ENCODE measurements at places on chromosomes 2 and 18.

DNA sequence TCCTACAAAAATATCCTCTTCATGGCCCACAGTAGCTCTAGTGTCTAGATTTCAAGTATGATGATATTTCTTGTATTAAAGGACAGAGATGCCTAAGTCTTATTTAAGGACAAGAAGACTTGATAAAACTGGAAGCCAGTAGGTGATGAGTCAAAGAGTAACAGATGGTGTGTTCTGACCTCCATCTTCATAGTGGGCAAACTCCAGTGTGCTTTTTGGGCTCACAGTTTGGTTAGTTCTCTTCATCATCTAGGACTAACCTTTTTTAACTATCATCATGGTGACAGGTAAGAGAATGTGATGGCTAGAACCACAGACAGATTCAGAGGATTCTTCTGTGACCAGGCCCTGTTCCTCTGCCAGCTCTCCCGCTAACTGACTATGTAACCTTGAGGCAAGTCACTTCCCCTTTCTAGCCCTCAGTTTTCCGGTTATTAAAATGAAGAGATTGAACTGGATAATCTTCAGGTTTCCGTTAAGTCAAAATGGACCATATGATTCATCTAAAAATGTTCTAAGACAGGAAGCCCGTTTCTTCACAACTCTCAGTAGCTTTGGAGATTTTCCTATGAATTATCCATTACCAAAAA is 140.3 kb upstream of the RASGRP3 start:
- no peak for DNase-seq

- DNase-seq: no peak
Observed at GRCh38 chr18:31649978-31650719, 34.2 kb downstream of the B4GALT6 start.

GRCh38 chr18:79870301-79871025 is 72.7 kb downstream of the KCNG2 start:
- no peak for DNase-seq

DNA sequence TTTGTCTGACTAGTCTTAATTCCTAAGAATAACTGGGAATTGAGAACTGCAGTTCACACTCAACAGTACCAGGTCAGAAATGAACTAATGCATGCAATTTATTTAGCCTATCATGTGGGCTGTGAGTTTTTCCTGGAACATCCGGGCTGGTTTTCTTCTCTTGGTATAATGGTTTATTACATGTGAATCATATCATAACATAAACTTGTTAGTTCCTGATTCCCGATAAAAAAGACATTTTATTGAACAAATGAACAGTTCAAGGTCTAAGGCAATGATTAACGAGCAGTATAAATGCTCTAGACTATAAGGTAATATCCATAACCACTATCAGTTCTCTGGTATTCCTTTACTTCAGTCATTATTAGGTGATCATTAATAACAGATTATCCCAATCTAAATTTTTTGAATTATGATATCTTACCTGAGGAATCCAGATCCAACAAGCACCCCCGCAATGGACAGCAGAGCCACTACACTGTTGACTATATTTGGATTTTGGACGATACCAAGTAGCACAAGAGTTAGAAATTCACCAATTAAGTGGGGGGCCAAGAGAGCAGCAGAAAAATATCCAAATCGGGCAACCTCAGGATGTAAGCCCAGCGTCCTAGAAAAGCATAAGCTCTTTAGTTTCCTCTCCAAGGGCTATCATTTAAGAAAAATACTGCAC is 19.0 kb downstream of the ABCG5 start:
- DNase-seq: no peak

DNA sequence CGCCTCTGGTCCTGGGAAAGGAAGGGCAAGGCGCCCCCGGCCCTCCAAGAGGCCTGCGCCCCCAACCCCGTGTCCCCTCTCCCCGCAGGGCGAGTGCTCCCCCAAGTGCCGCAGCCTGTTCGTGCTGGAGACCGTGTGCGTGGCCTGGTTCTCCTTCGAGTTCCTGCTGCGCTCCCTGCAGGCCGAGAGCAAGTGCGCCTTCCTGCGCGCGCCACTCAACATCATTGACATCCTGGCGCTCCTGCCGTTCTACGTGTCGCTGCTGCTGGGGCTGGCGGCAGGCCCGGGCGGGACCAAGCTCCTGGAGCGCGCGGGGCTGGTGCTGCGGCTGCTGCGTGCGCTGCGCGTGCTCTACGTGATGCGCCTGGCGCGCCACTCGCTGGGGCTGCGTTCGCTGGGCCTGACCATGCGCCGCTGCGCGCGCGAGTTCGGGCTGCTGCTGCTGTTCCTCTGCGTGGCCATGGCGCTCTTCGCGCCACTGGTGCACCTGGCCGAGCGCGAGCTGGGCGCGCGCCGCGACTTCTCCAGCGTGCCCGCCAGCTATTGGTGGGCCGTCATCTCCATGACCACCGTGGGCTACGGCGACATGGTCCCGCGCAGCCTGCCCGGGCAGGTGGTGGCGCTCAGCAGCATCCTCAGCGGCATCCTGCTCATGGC is 52.4 kb downstream of the SLC66A2 start:
- peak; percentile 17 for DNase-seq

DNA sequence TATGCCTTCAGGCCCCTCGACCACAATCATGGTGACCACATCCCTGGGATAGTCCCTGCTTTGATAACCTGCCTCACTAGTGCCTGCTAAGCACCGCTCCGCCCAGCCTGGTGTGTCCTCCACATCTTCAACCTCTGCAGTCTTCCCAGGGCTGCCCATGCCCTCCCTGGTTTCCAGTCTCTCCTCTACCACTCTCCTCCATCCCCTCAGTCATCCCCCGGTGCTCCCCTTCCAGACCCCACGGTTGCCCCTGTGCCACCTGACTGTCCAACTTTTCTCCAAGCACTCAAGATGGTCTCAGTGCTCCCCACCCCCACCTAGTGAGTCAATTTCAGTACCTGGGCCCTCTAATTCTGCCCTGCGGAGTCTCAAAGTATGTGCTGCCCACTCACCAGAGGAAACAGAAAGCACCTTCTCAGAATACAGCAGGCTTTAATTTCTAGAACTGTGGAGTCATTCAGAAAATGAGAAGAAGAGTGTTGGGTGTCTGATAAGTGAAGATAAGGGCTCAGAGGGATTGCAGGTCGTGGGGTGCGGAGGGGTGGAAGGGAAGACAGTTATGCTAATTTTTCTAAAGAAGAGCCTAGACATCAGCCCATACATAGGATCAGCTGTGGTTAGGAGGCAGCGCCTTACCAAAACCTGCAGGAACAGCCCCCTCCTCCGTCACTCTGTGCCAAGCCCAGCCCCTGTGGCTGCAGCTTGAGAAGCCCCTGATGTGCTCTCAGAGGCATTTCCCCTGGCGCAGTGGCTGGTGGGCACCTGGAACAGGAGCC is 53.6 kb upstream of the CAB39 start:
- DNase-seq: peak; percentile 83

DNA sequence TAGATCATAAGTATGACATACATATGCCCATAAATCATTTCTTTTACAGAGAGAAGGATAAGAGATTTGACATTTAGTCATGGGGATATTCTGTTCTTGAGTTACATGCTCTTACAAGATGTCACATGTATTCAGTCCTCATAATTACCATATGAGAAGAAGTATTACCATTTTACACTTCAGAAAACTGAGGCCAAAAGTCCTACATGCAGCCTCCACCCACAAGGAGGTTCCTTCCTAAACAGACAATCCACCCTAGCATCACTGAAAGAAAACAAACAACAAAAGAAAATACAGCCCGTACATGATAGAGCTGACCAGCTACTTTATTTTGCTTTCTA is 335.1 kb downstream of the SETBP1 start:
- no peak for DNase-seq

- no peak for DNase-seq
Observed at GRCh38 chr2:215691346-215691745, 255.5 kb upstream of the FN1 start.

DNA sequence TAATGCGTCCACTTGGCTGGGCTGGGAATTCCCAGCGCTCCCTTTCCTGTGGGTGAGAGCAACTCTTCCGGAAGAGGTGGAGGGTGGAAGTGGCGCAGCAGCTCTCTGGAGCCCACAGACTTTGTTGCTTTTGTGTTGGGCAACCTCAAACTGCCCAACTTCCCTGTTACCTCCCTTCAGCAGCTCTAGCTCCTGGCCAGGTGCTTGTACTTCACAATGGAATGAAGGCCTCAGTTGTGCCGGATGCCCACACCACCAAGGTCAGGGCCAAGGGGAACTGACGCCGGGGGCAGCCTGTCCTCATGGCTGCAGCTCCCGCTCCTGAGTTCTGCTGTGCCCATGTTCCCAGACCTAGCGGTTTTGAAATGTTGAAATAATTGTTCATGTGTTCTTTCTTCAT is 322.9 kb downstream of the GALR1 start:
- DNase-seq: no peak

DNA sequence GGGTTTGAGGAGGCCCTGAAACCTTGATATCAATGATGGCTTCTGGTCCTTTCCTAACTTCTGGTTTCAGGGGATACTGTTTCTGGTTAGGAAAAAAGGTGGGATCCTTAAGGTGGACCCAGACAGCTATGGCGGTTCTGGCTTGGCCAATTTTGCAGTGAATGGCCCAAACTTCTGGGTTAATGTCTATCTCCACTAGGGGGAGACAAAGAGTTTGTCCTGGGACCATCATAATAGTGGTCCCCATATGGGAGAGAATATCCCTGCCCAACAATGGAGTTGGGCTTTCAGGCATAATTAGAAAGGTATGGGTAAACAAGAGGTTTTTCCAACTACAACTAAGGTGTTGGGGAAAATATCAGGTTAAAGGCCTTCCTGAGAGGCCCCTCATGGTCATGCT is 273.5 kb downstream of the CALCRL start:
- no peak for DNase-seq

GRCh38 chr2:167186465-167186864 is 298.2 kb downstream of the XIRP2 start:
- DNase-seq: no peak

DNA sequence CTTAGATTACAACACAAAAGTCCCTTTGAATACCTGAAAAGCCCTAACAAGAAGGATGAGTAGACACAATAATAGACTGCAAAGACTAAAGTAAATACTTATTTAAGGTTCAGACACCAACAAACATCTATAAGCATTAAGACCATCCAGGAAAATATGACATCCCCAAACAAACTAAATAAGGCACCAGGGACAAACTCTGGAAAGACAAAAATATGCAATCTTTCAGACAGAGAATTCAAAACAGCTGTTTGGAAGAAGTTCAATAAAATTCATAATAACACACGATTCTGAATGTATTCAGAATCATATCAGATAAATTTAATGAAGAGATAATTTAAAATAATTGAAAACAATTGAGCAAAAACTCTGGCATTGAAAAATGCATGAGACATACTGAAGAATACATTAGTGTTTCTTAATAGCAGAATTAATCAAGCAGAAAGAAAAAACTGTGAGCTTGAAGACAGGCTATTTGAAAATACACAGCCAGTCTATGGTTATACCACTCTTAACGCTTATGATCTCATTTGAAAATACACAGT is 1388.8 kb downstream of the DSC3 start:
- DNase-seq: no peak

DNA sequence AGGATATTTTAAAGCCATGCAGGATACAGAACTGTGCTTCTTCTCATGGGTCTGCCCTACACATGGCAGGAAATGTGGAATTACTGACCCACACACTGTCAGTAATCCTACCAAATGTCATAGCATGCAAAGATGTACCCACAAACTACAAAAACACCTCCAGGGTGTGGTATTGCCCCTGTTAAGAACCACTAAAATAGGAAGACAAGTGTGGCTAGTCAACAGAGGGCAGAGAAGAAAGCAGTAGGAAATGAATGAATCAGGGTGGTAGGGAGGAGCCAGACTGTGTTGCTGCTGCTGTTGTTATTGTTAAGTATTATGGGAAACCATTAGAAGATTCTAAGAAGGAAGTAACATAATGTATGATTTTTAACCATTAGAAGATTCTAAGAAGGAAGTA is 556.7 kb upstream of the ACVR2A start:
- DNase-seq: no peak

DNA sequence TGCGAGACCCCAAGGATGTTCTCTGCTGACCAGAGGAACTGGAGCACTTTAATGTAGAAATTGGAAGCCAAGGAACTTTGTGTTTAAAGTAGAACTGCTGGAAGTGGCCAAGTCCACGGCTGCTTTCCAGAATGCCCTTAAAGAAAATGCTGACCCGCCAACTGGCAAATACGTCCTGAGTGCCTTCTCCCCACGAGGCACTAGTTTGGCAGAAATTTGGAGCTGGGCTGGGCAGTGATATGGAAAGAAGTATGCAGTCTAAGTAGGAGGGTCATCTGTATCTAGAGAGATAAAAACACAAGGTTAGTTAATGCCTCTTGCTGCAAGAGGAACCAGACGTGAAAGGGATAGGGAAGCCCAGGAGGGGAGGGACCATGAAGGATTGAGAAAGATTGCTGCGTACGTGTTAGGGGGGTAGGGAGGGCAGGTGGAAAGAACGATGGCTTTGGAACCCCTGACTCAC is 59.3 kb upstream of the RFX8 start:
- DNase-seq: no peak

DNA sequence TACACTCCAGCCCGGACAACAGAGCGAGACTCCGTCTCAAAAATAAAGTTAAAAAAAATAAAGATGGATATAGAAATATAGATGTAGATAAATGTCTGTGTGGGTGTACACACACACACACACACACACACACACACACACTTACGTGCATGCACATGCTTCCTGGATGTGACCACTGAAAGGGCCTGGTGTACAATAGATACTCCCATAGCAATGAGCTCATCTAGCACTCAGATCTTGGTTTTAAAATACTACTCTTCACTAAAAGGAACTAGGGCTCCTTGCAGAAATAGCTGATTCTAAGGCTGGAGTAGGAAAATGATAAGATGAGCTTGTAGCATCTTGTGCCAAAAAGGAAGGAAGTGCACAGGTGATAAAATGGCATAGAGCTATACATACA is 39.1 kb downstream of the ROCK2 start:
- no peak for DNase-seq

GRCh38 chr2:43005975-43006833 is 213.8 kb upstream of the HAAO start:
- no peak for DNase-seq

DNA sequence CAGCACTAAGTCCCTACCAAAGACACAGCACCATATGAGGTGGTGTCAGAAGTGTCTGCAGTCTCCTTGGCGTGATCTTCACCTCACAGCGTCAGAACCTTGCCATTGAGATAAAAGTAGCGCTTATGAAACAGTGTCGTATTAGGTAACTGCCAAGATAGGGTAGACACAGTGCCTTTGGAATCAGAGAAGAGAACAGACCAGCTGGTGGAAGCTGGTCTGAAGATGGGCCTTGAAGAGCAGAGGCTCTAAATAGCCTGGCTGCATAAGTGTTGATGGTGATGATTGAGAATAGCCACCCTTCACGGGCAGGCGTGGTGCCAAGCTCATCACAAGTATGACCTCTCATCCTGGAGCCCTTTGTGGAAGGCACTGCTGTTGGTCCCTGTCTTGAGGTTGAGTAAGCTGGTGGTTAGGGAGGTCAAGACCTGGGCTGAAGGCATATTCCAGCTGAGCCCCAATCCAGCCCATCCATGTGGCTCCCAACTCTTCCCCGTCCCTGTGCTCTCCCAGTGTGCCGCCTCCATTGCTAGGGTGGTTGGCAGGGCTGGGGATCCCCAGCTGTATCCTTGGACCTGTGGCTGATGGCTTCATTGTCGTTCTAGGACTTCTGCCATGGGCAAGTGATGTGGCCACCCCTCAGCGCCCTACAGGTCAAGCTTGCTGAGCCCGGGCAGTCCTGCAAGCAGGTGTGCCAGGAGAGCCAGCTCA is 187.4 kb downstream of the MGAT5 start:
- no peak for DNase-seq

GRCh38 chr2:232318169-232318855 is 60.2 kb upstream of the ALPP start:
- DNase-seq: no peak

All from activated T-cell treated with anti-CD3 and anti-CD28 coated beads, Interleukin-2, amount 50 U/mL, for 24 hours (primary cell).